ENCODE measurements at places on chromosomes 11 and 22. TPM values are rescaled to one million over a fixed set of nuclear protein-coding genes. Genes with fewer than 3 reads are reported as not detected.

DNA sequence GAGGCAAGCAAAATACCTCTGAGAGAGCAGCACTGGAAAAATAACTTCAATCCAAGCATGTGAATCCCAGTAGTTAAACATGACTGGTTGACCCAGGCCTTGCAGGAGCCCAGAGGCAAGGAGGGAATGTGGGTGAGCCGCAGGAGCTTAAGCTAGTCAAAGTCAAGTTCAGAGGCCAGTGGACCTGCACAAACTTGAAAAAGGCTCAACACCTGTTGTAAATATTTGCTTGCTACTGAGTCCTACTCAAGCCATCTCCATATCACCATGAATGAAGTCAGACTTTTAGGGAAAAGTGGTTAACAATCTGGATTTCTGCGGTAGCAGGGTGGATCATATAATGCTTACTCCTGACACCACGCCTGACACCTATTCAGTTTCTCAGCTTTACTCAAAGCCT lies 4.8 kb upstream of the CAT start:
- DNase-seq: no peak

GRCh38 chr11:128630367-128631230 lies 43.2 kb upstream of the ETS1 start:
- peak; percentile 87 for DNase-seq

Gene YPEL1
- 2.4 TPM for total RNA-seq

GRCh38 chr11:93196816-93197379 lies 893 bp downstream of the SLC36A4 start:
- DNase-seq: peak; percentile 41

Gene FJX1
- total RNA-seq: 25.2 TPM

DNA sequence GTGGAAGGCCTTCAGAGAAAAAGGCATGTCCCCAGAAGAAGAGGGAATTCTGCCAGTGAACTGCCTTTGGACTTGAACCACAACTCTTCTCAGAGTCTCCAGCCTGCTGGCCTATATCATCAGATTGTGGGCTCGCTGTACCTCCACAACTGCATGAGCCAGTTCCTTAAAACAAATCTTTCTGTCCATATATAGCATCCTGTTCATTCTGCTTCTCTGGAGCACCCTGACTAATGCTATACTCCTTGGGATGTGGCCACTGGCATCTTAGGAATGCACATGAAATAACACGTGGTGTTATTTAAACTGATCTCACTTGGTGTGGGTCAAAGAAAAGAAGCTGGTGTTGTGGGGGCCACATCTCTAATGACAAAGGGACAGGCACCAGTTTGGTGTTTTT lies 58.3 kb upstream of the VSTM5 start:
- DNase-seq: no peak

Gene DLAT
- total RNA-seq: 22.8 TPM

- no peak for DNase-seq
Measured at GRCh38 chr11:69239641-69240040, 54.3 kb upstream of the MYEOV start.

Gene CTSC
- 46.0 TPM for total RNA-seq

DNA sequence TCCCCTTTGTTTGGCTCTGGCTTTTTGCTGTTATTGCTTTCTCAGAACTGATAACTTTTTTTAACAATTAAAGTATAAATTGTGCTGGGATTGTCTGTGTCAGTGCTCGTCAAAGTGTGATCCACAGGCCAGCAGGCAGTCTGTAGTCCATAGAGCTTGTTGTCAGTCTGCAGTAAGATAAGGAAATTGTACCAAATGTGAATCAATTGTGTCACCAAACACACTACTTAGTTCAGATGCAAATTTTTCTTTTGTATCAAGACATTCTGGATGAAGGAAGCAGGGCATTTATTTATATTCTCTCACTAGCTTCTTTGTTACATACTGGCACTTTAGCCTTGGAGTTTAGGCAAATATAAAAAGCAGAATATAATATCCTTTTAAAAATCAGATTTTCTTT lies 121.0 kb downstream of the WNT11 start:
- DNase-seq: no peak

DNA sequence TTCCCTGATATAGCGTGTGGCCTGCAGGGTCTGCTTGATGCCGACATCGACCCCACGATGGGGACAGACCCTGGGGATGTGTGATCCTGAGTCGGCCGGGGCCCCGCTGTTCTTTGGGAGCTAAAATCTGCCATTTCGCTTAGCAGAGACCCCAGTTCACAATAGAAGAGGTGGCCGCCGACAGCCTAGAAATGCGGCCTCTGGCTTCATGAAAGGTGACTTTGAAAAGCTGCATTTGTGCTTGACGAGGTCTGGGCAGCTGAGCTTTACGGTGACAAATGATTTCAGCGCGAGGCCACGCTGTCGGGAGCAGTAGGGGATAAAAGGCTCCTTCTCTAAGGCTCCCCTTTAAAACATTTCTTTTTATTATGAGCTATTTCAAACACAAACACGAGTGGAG lies 71.7 kb downstream of the RPS6KA4 start:
- no peak for DNase-seq

Gene MRGPRX4
- 0.51 TPM for total RNA-seq

Gene NFAM1
- total RNA-seq: not detected

DNA sequence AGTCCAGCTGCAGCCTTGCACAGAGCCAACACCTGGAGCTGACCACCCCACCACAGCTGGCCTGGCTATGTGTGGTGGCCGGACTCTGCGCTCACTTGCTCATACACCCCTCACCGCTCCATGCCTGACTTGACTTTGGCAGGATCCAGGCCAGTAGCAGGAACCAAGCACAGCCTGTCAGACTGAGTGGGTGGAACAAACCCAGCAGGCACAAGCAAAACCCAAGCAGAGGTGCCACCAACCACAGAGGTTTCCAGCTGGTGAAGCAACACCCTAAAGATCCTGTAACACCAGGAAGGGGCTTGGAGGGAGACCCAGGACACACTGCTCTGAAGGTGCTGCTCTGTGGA lies 44.9 kb upstream of the WNT11 start:
- DNase-seq: no peak

GRCh38 chr11:11806074-11806473 lies 35.7 kb upstream of the USP47 start:
- DNase-seq: no peak

DNA sequence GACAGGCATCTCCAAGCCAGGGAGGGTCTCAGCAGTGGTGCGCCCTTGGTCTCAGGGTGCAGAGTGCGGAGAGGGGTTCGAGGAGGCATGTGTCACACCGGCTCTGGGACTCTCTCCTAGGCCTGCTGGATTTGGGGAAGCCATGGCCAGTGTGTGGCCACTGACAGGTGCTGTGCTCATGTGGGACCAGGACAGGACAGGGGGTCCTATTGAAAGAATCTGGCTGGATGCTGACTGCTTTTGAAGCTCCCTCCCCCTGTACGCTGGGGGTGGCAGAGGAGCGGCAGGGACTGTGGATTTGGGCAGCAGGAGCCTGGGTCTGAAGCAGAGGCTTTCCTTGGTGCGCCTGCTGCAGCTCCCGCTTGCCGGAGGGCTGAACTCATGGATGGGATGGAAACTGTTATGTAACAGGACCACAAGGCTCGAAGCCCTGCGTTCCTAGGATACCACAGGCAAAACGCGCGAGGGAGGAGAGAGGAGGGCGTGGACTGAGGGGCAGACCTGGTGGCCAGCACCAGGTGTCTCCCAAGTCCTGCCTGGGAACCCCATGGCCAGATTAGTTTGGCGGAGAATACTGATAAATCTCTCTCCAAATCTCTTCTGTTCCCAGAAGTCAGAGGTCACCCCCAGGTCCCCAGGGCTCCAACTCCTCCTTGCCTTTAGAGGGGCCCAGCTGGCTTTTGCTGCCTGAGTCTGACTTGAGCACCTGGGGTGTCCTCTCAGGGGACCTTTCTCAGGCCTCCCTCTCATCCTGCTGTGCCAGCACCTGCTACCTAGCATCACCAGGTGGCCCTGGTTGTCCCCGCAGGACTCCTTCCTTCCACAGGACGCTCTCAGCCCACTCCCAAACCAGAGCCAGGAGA lies 13.8 kb upstream of the TEF start:
- DNase-seq: no peak

- DNase-seq: no peak
Measured at GRCh38 chr11:100825626-100826025, 138.5 kb downstream of the ARHGAP42 start.

DNA sequence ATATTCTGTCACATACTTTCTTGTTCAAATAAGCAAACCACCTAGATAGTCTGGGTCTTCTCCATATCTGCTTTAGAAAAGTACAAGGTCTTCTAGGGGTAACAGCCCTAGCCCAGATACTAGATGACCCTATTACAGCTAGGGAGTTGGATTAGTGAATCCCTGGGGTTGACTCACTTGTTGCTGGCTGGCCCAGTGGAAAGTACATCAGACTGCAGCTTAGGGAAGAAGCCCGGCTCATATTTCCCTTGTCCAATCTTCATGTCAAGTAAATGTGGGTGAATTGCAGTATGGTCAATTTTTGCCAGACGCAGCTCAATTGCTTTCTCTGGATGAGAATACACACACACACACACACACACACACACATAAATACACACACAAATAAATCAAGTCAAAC lies 79.1 kb upstream of the SCUBE2 start:
- DNase-seq: peak; percentile 44

GRCh38 chr11:113994077-113994954 lies 19.4 kb downstream of the HTR3A start:
- no peak for DNase-seq

DNA sequence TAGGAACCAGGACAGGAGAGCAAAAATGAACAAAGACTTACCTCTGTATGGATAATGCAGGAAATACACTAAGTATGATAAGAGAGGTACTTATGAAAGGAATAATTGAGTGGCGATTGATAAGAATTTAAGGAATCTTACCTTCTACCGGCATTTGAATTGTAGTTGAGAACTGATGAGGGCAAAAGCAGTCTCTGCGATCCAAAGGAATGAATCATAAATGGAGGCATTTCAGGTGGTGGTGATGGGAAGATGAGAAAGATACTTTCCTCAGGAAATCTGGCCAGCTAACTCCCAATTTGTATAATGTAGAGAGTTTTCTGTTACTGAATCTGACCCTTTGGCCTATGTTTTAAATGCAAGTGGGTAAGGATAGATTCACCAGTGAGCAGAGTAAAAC lies 71.9 kb upstream of the C11orf87 start:
- no peak for DNase-seq

Gene KCNJ4
- total RNA-seq: not detected

Gene PLAAT5
- not detected for total RNA-seq

GRCh38 chr11:36000616-36001190 lies 56.8 kb downstream of the LDLRAD3 start:
- no peak for DNase-seq

Gene BSX
- not detected for total RNA-seq

Gene RAB39A
- 0.13 TPM for total RNA-seq

Gene YPEL4
- 0.13 TPM for total RNA-seq

- no peak for DNase-seq
Measured at GRCh38 chr11:10973416-10973815, 115.6 kb upstream of the ZBED5 start.

DNA sequence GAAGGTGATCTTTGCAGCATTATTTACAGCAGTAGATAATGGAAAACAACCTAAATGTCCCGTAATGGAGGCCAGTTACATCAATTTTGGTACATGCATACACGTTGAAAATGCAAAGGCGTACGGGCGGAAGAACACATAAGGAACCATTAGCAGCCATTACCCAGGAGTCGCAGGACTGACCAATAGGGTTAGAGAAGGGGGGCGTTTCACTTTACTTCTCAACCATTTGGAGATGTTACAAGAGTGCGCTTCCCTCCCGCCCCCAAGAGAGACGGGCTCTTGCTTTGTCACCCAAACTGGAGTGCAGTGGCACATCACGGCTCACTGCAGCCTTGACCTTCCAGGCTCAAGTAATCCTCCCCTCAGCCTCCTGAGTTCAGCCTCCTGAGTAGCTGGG lies 52.8 kb upstream of the SLC35C1 start:
- no peak for DNase-seq
